Upper lobe of right lung (tissue), 1 donor: ENCODE measurements at places on chromosomes 7 and 10.

DNA sequence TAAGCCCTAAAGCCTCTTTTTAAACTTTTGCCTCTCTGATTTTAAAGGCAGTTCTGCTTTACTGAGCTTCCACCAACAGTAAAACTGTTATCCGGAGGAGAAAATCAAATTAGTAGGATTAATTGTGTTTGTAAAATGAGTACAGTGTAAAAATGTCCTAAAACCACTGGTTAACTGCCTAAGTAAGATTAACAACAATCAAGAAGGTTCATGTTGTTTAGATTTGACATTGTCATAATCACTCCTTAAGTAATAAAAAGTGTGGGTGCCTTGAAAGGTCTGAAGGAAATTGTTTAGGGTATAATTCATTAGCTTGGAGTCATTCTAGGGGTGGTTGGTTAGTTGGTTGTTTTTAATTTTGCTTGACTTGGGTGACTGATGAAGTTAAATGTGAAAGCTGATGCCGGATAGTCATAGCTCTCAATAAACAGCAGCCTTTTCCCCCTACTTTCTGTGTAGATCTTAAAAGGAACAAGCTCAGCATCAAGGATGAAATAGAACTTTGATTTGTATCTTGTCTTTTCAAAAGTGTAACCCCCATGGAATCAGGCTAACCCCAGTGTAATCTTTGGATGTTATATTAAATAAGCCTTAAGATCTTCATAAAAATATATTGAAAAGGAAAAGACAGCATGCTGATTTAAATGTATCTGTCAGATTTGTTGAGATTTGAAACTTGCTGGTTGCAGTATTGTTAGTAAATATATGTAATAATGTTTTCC, 148.3 kb downstream of the ARID5B start:
- DNase-seq: no peak

DNA sequence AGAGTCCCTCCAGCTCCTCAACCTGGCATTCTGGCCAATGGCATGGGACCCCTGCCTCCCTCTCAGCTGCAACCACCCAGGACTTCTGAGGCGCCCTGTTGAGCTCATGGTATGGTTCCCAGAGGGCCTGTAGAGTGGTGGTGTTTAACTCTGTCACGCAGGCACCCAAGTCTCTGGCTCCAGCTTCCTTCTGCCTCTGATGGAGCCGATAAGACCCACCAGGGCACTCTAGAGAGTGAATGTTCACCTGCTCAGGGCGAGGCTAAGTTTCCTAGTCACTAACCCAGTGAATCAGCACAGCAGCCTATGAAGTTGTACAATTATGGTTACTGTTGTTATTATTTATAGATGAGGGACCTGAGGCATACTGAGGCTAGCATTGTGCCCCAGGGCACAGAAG, 120.4 kb downstream of the ZMIZ1 start:
- no peak for DNase-seq

- no peak for DNase-seq
These were observed 86.3 kb downstream of the MRPL32 start for GRCh38 chr7:43018446-43018845.

- peak; percentile 93 for DNase-seq
These were observed at the start of gene LCOR for GRCh38 chr10:96831867-96832720. TSS of gene LCOR (plus strand) at chr10:96832298. CDS start at chr10:96949058, 116,760 bp downstream.

DNA sequence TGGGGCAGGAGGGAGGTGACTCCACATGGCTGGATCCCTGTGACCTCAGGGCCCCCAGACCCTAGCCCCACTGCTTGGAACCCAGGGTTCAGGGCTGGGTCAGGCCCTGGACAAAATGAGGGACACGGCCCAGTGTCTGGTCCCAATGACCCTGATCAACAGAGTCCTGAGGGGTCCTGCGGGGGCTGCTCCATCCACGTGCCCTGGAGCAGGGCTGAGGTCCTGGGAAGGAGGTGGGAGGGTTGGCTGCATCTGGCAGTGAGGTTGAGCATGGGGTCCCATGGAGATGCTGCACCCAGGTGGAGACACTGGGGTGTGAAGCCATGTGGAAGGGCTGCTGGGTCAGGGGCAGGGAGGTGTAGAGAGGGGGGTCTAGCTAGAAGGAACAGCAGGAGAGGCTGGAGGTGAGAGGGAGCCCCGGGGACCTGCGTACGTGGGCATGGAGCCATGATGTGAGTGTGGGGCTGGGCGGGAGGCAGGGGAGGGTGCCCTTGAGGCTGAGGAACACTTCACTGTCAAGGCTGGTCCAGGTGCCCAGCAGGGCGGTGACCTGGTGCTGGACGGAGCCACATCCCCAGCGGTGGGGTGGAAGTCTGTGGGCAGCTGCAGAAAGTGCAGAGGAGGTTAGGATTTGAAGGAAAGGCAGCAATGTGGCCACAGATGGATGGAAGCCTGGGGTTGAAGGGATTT, 604 bp downstream of the SCART1 start:
- no peak for DNase-seq

DNA sequence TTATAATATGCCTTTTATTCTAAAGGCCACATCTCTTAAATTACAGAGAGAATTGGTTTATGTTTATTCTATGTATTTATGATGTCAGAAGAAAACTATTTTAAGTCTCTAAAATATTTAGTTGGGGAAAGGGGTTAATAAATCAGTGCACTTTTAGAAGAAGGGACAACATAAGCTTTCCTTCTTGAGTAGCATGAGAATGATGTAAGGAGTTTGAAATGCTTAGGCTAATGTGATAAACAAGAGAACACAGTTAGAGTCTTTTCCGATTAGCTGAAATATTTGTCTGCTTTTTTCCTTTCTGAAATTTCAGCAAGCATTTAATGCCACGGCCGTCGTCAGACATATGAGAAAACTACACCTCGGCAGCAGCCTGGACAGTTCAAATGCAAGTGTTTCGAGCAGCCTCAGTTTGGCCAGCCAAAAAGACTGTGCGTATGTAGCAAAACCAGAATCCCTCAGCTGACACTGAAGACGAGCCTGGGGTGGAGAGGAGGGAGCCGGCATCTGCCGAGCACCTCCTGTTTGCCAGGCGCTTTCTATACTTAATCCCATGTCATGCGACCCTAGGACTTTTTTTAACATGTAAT, 176.2 kb downstream of the CCDC3 start:
- DNase-seq: no peak

GRCh38 chr10:14349081-14349480, 18.4 kb upstream of the FRMD4A start:
- no peak for DNase-seq

- no peak for DNase-seq
These were observed 232.0 kb downstream of the VTI1A start for GRCh38 chr10:112678987-112679386.

GRCh38 chr7:100489824-100490223, 6.1 kb downstream of the NYAP1 start:
- no peak for DNase-seq

GRCh38 chr10:49329146-49329505, 30.2 kb downstream of the C10orf71 start:
- DNase-seq: no peak

- no peak for DNase-seq
These were observed 302.6 kb downstream of the THSD7A start for GRCh38 chr7:11529382-11529781.

- DNase-seq: no peak
These were observed 81.8 kb downstream of the LRRN3 start for GRCh38 chr7:111172564-111173257.

DNA sequence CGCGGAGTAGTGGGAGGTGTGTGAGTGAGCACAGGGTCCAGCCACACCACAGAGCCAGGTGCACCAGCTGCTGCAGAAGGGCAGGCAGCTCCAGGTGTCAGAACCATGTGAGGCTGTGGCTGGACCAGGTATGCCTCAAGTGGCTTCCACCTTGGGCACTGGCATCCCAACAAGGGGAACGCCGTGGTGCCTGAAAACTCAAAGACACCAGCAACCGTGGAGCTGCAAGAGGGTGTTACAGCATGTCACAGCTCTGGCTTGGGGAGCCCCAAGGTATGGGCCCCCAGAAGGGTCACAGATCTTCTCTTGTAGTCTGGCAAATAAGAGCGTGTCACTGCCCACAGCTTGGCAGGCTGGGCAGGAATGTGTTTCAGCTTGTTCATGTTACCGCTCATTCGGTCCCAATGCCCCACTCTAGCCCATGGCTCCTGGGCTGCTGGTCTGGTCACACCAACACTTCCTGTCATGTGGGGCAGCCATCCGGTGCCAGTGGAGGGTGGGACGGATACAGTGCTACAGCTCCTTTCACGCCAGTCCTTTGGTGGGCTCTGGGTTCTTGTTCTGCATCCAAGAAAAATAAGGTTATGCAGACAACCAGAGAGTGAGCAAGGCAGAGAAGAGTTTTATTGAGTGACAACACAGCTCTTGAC, 29.8 kb downstream of the STRA8 start:
- no peak for DNase-seq

GRCh38 chr7:91566402-91566732, 302.1 kb downstream of the FZD1 start:
- DNase-seq: no peak

DNA sequence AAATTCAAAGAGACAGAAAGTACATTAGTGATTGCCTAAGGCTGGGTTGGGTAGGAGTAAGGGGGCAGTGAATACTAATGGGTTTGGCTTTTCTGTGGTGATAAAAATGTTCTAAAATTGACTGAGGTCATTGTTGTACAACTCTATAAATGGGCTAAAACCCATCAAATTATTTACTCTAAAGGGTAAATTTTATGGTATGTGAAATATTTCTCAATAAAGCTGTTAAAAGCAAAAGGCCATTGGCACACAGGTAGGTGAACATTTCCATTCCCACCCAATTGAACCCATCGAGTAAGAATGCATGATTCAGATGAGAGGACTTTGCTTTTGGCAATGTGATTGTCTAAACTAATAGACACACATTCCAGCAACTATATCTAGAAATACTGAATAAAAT, 579.4 kb downstream of the GATA3 start:
- DNase-seq: no peak

- DNase-seq: no peak
These were observed 40.3 kb downstream of the TMEM178B start for GRCh38 chr7:141114029-141114664.
